ENCODE measurements at places on chromosomes 11 and 22. TPM values are rescaled to one million over a fixed set of nuclear protein-coding genes. Genes with fewer than 3 reads are reported as not detected.

IFITM2 gene
- 426 TPM for total RNA-seq

CELSR1 gene
- total RNA-seq = 27.6 TPM

DNA sequence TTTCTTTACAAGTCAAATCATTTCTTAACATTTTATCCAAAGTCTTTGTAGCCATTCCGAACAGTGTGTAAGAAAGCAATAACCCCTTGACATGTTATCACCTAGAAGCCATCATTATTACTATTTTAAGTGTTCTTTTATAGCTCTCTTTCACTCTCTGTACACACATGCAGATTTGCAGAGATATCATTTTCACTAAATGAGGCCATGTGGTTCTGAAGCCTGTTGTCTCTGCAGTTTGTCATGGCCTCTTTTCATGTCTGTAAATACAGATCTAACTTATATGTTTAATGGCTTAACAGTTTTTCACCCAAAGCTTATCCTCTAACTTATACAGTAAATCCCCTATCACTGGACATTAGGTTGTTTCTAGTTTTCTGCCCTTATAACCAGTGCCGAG lies 166.8 kb downstream of the MYO18B start:
- H3K4me3 ChIP-seq = no peak overlapping the region
- no peaks in the 10 kb centered on the region for H3K27me3 ChIP-seq
- no peak overlapping the region for H3K27ac ChIP-seq
- DNase-seq = no peak

- peaks cover 4% of the 10 kb centered on the region for H3K36me3 ChIP-seq
- H3K4me3 ChIP-seq = no peak overlapping the region
- DNase-seq = peak; percentile 59
- no peak overlapping the region for H3K27ac ChIP-seq
- H3K27me3 ChIP-seq = no peaks in the 10 kb centered on the region
Observed at GRCh38 chr22:31637447-31637890, 24.5 kb downstream of the PISD start.

RIBC2 gene
- 15.2 TPM for total RNA-seq

- H3K36me3 ChIP-seq = no peaks in the 10 kb centered on the region
- no peaks in the 10 kb centered on the region for H3K27me3 ChIP-seq
- peak; percentile 41 for DNase-seq
- peak overlapping the region; percentile 30 for H3K27ac ChIP-seq
Observed at GRCh38 chr11:116180806-116181600, 591.8 kb downstream of the BUD13 start.

- peaks cover 23% of the 10 kb centered on the region for H3K4me1 ChIP-seq
- peak overlapping the region; percentile 47 for H3K27ac ChIP-seq
- DNase-seq = peak; percentile 96
- no peaks in the 10 kb centered on the region for H3K27me3 ChIP-seq
- H3K4me3 ChIP-seq = no peak overlapping the region
Observed at GRCh38 chr22:42313804-42314581, 43.5 kb upstream of the TCF20 start.

GRCh38 chr22:24401931-24402367 lies 25.4 kb upstream of the ADORA2A start:
- H3K4me3 ChIP-seq = no peak overlapping the region
- H3K36me3 ChIP-seq = peaks cover 68% of the 10 kb centered on the region
- H3K27me3 ChIP-seq = no peaks in the 10 kb centered on the region
- H3K4me1 ChIP-seq = peaks cover 2% of the 10 kb centered on the region
- DNase-seq = no peak

DNA sequence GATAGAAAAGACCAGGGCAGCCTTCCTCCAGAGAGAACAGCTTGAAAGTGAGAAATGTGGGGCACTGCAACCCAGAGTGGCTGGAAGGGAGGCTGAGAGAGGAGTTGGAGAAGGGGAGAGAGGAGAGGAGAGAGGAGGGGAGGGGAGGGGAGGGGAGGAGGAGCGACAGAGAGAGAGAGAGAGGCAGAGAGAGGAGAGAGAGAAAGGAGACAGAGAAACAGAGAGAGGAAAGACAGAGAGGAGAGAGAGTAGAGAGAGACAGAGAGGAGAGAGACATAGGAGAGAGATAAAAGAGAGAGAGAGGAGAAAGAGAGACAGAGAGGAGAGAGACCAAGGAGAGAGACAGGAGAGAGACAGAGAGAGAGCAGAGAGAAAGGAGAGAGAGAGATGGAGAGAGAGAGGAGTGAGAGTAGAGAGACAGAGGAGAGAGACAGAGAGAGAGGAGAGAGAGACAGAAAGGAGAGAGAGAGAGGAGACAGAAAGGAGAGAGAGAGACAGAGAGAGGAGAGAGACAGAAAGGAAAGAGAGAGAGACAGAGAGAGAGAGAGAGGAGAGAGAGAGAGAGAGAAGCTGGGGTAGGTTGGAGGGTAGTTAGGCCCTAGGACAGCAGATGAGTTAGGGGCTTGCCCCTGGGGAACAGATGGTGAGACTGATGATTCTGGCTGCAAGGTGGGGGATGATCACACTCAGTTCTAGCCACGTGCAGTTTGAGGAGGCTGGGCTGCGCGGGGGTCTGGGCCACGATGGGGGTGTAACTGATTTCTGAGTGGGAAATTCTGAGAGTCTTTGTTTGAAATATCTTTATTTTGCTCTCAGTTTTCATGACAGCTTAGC lies 8.5 kb upstream of the SCYL1 start:
- H3K36me3 ChIP-seq = no peaks in the 10 kb centered on the region
- no peak for DNase-seq
- no peak overlapping the region for H3K27ac ChIP-seq

- no peak overlapping the region for H3K27ac ChIP-seq
- H3K4me1 ChIP-seq = peaks cover 8% of the 10 kb centered on the region
- H3K4me3 ChIP-seq = no peak overlapping the region
- no peaks in the 10 kb centered on the region for H3K36me3 ChIP-seq
- no peaks in the 10 kb centered on the region for H3K27me3 ChIP-seq
Observed at GRCh38 chr22:48368975-48369525, 1458.6 kb downstream of the BRD1 start.

DNA sequence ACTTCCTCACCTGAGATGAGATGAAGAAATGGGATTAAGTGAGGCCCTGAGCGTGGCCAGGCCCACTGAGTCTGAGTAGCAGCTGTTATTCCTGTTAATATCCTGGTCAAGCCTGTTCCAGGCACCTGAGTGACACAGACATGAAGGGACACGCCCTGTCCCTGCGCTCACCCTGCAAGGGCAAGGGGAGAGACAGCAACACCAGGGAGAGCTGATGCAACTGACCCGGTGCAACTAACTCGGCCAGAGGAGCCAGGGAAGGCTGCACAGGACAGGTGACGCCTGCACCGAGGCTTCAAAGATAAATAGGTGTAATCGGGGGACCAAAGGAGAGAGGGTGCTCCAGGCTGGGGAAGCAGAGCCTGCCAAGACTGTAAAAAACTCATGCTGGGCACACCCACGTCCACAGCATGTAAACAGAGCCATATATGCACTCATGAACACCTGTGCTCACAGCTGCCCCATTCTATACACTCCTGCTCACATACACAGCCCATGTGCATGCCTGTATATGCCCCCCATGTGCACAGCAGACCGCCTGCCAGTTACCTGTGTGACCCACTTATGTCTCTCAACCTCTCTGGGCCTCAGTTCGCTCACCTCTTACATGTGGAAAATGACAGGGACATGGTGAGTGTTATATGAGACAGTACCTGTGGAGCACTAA lies 22.8 kb upstream of the GCAT start:
- no peak overlapping the region for H3K27ac ChIP-seq
- no peaks in the 10 kb centered on the region for H3K4me1 ChIP-seq
- no peak overlapping the region for H3K4me3 ChIP-seq
- no peaks in the 10 kb centered on the region for H3K27me3 ChIP-seq
- DNase-seq = no peak

CLNS1A gene
- 157 TPM for total RNA-seq

- H3K36me3 ChIP-seq = no peaks in the 10 kb centered on the region
- H3K4me3 ChIP-seq = no peak overlapping the region
- H3K27me3 ChIP-seq = no peaks in the 10 kb centered on the region
- no peak for DNase-seq
Observed at GRCh38 chr11:22656130-22656529, 10.3 kb upstream of the GAS2 start.

DNA sequence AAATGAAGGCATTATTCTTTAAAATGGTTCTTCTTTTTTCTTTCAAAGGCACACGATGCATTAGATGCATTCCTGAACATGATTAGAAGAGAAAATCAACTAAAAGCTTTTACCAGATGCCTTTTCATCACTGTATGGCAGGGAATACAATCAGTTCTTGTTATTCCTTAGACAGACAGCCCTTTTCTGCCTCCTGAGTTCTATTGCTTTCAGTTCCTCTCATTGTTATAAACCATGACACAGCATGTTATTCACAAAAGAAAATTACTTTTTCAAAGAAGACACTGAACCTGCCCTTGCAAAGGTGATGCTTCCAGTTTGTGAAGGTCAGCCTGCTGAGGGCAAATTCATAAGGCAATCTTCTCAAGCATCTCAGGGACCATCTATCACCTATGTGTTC lies 70.1 kb downstream of the FAM181B start:
- H3K27me3 ChIP-seq = no peaks in the 10 kb centered on the region
- no peak overlapping the region for H3K27ac ChIP-seq
- no peak overlapping the region for H3K4me3 ChIP-seq
- no peaks in the 10 kb centered on the region for H3K4me1 ChIP-seq

DNA sequence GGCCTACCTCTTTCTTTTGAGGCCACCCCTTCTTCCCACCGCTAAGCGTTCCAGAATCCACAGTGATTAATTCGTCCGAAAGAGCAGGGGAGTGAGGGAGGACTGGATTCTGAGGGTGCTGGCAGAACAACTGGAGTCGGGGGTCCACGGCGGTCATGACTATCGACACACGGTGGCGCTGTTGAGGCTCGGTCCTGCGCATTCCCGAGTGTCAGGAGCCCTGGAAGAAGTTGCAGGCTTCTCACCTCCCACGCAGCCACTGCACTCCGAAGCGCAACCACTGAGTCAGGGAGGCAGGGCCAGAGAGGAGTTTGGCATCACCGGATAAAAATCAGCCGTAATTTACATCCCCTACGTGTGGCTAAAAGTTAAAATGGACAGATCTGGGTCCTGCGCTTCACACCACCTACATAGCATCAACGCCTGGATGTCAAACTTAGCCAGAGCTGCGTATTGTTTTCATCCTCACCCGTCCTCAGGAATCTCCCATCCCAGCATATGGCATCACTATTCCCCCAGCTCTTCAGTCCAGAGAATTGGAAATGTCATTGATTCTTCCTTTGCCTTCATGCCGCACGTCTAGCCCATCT lies 10.7 kb upstream of the CTSF start:
- H3K27ac ChIP-seq = no peak overlapping the region
- H3K36me3 ChIP-seq = no peaks in the 10 kb centered on the region
- no peaks in the 10 kb centered on the region for H3K4me1 ChIP-seq
- H3K4me3 ChIP-seq = no peak overlapping the region
- DNase-seq = peak; percentile 93

PTPN5 gene
- total RNA-seq = 51.0 TPM

DNA sequence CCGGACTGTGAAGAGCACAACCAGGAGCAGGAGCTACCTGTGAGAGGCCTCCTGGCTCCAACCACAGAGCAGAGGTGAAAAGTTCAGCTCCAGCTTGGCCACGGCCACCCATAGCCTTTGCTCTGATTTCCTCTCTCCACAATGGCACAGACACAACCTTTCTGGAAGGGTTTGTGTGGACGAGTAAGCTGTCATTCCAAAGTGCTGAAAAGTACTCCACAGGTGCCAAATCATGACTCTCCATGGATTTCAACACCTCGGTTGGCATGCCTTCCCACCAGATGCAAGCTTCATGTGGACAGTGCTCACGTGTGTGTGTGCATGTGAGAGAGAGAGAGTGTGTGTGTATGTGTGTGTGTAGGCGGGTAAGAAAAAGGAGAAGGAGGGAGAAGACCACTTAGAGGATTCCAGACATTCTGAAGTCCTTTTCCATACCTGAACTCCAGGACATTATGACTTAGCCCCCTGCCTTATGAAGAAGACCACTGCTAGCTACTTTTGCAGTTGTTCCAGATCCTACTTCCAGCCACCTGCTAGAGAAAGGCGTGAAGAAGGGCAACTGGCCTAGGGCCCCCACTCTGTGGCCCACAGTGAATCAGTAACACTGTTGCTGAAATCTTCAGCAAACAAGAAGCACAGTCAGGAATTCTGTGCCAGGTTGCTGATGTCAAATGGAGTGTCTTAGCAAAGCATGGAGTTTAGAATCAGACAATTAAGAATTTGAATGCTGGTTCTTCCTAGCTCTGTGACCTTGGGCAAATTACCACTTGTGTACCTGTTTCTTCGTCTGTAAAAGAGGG lies 13.9 kb upstream of the NAV2 start:
- H3K4me3 ChIP-seq = no peak overlapping the region
- H3K4me1 ChIP-seq = no peaks in the 10 kb centered on the region
- H3K36me3 ChIP-seq = no peaks in the 10 kb centered on the region
- H3K27ac ChIP-seq = no peak overlapping the region

DNA sequence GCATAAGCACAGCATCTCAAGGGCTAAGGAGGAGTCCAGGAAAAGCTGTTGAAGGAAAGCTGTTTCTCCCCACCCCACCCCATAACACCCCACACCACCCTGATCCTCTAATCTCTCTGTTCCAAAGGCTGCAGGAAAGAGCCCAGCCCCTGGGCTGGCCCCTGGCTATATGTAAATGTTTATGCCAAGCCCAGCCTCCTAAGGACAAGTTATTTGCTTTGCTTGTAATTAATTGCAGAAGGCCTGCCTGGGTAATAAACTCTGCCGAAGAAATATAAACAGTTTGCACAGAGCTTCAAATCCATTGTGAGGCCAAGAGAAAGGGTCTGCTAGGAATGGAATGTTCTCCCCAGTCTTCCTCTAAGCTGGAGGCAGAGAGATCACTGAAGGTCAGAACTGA lies 21.2 kb downstream of the ARRB1 start:
- peak overlapping the region; percentile 21 for H3K4me3 ChIP-seq
- peaks cover 34% of the 10 kb centered on the region for H3K36me3 ChIP-seq
- H3K27me3 ChIP-seq = no peaks in the 10 kb centered on the region
- peaks cover 15% of the 10 kb centered on the region for H3K4me1 ChIP-seq
- no peak for DNase-seq

DNA sequence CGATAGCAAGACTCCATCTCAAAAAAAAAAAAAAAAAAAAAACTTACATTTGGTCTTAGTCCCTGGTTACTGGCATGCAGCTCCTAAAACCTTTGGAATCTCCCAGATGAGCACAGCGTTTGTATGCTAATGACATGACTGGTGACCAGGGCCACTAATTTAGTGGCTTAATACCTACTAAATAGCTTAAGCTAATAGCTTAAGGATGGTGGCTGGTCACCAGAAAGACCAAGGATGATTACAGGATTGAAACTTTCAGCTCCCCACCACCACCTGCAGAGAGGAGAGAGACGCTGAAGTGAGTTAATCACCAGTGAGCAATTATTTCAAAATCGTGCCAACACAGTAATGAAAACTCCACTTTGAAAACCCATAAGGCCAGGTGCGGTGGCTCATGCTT lies 37.1 kb downstream of the DENND5A start:
- no peaks in the 10 kb centered on the region for H3K27me3 ChIP-seq
- no peak overlapping the region for H3K27ac ChIP-seq
- H3K36me3 ChIP-seq = no peaks in the 10 kb centered on the region
- peaks cover 9% of the 10 kb centered on the region for H3K4me1 ChIP-seq
- peak; percentile 64 for DNase-seq
- H3K4me3 ChIP-seq = no peak overlapping the region

GRCh38 chr22:29394931-29395581 lies 6.7 kb upstream of the AP1B1 start:
- no peak overlapping the region for H3K27ac ChIP-seq
- DNase-seq = peak; percentile 89
- H3K27me3 ChIP-seq = no peaks in the 10 kb centered on the region
- no peak overlapping the region for H3K4me3 ChIP-seq
- H3K36me3 ChIP-seq = no peaks in the 10 kb centered on the region

SRRD gene
- 30.0 TPM for total RNA-seq

- H3K27me3 ChIP-seq = no peaks in the 10 kb centered on the region
- H3K4me1 ChIP-seq = no peaks in the 10 kb centered on the region
- H3K4me3 ChIP-seq = no peak overlapping the region
- no peak overlapping the region for H3K27ac ChIP-seq
- no peak for DNase-seq
Observed at GRCh38 chr22:20486229-20486628, 9.4 kb downstream of the KLHL22 start.

OR51B5 gene
- total RNA-seq = 0.78 TPM
